ENCODE measurements at places on chromosomes 2 and 18.

DNA sequence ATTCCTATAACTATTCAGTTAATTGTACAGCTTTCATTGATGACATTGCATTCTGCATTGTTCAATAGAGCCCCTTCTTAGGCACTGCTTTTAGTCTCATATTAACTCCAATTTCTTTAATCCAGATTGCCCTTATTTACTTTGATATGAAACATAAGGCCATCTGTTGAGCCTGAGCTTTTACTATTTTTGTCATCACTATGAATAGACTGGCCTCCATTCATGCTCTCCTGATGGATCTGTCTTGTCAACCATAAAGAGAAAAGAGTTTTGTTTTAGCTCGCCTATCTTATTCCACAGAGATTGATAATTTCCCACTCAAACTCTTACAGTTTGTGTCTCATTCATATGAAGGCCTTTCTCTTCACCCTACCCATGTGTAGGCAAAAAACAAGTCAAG, 159.2 kb upstream of the DTNA start:
- no peak for DNase-seq

GRCh38 chr2:172328103-172328841, 99.1 kb upstream of the ITGA6 start:
- no peak for DNase-seq

DNA sequence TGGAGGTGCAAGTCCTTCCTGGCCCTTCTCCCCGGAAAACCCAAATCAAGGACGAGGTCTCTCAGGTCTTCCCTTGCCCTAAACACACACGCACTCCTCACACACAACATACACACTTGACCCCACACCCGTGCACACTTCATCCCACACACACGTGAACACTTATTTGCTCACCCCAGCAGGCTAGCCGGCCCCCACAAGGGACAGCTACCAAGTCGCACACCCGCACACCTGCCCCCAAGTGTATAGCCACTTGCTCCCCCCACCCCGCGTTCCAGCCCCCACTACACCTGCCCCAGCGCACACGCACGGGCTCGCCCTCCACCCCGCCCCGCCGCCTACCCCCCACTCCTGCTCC, 359 bp downstream of the TGFBRAP1 start:
- no peak for DNase-seq

- DNase-seq: no peak
Measured at GRCh38 chr2:128618642-128619041, 300.0 kb upstream of the HS6ST1 start.

GRCh38 chr18:48165111-48165866, 234.8 kb upstream of the SMAD2 start:
- no peak for DNase-seq

GRCh38 chr2:132904142-132904842, 234.3 kb upstream of the LYPD1 start:
- no peak for DNase-seq

DNA sequence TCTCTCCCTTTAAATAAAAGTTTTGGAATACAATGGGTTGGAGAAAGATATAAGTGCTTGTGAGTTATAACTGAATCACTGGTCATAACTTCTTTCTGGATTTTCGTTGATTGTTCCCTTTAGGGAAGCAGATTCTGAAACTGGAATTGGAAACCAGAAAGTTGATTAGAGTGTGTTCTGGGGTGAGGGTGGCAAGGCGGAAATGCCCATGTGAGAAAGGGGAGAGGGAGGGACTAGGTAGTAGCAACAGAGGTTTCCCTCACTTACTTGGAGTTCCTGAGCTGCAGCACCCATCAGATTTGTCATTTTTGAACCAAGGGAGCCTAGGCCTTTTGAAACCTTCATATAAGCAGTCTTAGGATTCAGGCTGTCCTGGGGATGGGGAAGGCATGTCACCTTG, 453.4 kb downstream of the KCNJ3 start:
- no peak for DNase-seq

DNA sequence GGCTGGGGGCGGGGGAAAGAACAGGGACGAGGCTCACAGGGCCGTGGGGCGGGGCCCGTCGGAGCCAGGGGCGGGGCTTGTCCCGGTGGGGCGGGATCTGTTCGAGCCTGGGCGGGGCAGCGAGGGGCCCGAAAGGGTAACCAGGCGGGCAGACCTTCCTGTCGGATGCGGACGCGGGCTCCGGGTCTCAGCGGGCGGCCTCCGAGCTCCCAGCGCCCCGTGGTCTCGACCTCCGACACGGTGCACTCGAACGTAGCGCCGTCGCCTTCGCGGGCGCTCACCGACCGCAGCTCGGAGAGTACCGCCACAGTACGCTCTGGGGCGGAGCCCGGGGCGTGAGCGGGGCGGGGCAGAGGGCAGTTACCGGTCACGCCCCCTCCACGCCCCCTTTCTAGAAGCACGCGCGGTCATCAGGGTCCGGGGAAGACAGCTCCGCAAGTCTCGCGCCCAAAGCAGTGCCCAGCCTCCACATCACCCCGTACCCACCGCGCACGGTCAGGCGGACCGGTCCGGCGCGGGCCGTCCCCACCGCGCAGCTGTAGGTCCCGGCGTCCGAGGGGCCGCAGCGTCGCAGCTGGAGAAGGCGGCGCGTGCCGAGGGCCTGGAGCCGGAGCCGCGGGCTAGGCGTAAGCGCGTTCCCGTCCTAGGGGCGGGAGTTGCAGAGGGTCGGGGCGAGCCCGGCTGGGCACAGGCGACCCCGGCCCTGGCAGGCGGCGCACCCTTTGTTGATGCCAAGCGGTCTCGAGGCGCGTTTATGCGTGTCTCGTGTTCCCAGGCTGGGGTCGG, 8.7 kb downstream of the TMEM198 start:
- peak; percentile 87 for DNase-seq

GRCh38 chr2:200966770-200967169, 3.3 kb upstream of the ORC2 start:
- no peak for DNase-seq

- DNase-seq: no peak
Measured at GRCh38 chr2:224434618-224435017, 32.7 kb upstream of the FAM124B start.

DNA sequence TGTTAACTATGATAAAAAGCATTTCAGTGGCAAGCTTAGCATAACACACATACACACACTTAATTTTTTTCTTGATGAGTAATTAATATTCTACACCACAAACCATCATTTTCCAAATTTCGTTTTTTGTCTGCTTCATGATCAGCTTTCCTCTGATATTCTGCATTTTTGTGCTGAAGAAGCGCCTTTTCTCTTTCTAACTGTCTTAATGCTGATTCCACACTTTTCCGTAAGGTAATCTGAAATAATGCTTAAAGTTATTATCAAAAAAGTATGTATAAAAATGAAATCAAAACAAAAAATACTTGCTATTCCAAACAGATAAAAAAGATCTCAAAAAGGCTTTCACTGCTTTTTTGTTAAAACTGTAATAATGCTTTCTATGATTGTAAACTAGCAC, 60.1 kb downstream of the SLC66A3 start:
- DNase-seq: no peak

- no peak for DNase-seq
Measured at GRCh38 chr2:71779774-71780105, 326.4 kb downstream of the DYSF start.

DNA sequence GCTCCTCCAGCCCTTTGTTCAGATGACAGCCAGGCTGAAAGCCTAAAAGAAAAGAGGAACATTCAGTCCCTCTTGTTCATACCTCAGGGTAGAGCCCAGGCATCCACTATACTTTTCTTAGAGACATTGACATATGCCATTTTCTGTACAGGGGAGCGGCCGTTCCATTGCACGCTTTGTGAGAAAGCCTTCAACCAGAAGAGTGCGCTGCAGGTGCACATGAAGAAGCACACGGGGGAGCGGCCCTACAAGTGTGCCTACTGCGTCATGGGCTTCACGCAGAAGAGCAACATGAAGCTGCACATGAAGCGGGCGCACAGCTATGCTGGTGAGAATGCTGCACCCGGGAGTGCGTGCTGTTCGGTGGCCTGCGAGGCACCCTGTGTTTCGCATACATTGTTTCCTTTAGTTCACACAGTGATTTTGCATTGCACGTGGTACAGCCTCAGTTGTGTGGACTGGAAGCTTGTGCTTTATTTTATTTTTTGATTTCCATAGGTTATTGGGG, 138.2 kb downstream of the ZNF236 start:
- no peak for DNase-seq

DNA sequence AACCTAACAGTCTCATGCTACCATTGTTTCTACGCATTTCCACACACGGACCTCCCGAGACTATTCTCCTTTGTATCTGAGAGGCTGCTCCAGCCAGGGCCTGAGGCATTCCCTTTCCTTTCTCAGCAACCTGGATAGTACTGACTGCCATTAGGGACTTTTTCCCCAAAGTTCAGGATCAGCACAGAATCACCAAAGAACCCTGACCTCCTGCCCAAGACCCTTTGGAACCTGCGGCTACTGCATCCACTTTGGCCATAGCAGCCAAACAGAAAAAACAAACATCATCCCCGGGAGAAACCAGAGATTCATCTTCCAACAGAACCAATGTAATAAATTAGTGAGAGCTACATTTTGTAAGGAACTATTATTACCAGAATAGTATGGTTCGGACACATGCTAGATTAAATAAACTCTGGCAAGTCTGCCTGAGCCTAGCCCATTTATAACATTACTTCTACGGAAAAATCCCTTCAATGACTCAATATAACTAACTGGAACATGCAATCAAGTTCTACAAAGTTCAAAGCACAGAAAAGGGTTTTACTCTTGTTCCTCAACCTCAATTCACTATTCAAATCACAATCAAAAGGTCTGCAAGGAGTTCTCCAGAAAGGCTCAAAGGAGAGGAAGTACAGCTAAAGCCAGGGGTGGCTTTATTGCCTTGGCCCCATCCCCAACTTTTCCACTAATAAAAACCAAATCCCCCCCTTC, 51.8 kb downstream of the LPIN2 start:
- no peak for DNase-seq

- no peak for DNase-seq
Measured at GRCh38 chr2:97906307-97906706, 89.4 kb downstream of the TMEM131 start.

DNA sequence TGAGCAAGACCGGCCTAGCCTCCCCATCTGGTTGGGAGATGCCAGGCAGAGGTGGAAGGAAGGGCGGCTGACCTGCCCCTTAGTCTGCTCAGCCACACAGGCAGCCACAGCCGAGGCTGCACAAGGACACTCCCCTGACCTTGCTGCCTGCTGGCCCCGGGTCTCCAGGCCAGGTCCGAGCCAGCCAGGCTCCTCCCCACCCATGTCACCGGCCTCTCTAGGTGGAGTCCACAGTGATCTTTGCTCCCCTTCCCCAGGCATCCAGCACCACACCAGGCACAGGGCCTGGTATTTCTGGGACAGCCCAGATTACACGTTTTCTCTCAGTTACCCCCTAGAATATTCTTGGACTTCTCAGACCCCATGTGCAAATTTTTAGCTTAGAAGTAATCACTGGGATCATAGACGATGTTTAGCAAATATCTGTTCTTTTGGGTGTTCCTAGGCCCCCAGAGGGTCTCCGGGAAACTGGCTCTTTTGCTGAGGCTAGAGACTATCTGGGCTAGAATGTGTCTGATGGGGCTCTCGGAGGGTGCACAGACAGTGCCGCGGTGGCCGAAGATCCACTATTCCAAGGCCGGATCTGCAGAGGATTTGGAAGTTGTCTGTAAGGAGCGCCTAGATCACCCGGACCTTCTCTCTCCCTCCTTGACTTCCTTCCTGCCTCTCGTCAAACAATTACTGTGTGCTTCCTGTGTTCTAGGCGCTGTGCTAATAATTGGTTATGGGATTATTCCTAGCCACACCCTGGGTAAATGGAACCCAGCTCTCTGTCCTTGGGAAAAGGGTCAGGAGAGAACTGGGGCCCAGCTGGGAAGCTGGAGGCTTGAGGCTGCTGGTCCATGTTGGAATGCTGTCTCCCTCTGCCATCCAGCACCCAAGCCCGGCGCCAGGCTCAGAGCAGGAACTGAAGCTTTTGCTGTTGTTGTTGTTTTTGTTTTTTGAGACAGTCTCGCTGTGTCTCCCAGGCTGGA, 46.9 kb downstream of the ODC1 start:
- DNase-seq: no peak

- DNase-seq: no peak
Measured at GRCh38 chr18:21763846-21764646, 23.5 kb downstream of the MIB1 start.

DNA sequence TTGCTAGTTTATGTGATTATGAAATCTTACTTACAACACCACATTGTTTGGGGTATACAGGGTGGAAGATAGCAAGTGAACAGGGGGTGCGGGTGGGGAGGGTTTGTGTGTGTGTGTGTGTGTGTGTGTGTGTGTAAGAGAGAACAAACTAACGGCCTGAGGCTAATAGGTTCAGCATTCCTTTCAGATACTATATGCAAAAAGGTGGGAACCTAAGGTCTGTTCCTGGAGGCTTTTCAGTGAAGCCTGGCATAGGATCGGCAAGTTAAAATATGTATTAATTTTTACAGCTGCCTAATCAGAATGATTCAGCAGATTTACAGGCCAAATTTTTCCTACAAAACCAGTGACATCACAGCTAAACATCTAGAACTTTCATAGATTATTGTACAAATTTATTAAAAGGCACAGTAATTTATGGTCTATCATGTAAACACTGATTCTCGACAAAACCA, 7.6 kb upstream of the SPDYA start:
- DNase-seq: no peak

DNA sequence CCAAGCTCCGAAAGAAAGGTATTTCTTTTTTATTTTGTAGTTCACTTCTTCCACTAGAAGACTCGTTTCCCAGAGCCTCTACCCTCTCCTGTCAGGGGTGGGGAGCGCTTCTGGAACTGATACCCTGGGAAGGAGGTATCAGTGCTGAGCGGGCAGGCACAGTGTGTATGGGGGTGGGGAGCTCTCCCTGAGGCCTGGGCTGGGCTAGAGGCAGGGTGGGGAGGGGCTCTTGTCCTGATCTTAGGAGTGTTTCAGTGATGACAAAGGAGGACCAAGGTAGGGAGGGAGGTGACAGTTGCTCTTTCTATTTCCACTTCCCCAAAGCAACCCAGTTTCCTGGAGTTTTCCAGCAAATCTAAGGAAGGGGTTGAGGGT, 65.4 kb downstream of the ARHGAP25 start:
- no peak for DNase-seq

- no peak for DNase-seq
Measured at GRCh38 chr2:224222291-224222690, 179.6 kb downstream of the FAM124B start.

GRCh38 chr2:219251656-219252055, 1.4 kb upstream of the TUBA4B start:
- DNase-seq: no peak

DNA sequence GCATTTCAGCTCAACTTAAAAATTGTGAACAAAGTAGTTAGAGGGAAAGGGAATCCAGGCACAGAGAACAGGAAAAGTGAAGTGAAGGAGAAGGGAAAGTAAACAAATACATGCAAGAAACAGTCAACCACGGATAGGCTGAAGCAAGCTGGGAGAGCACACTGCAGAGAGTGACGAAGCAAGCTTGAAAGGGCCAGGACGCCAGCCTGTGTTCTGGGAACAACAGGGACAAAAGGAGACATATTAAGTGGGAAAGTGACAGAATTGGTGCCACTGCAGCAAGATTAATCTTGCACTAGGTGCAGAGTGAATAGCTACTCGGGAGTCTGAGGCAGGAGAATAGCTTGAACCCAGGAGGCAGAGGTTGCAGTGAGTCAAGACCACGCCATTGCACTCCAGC, 197.3 kb downstream of the SOX11 start:
- DNase-seq: no peak
